ENCODE measurements at places on chromosomes 6 and 20.

GRCh38 chr20:7703996-7704395, 236.3 kb downstream of the HAO1 start:
- no peak for DNase-seq

- DNase-seq = peak; percentile 26
These were observed 105.5 kb downstream of the HUS1B start for GRCh38 chr6:551405-551804.

- no peak for DNase-seq
These were observed 446.7 kb downstream of the BCKDHB start for GRCh38 chr6:80553071-80553740.

- no peak for DNase-seq
These were observed 987 bp downstream of the TMEM181 start for GRCh38 chr6:158560836-158561320.

DNA sequence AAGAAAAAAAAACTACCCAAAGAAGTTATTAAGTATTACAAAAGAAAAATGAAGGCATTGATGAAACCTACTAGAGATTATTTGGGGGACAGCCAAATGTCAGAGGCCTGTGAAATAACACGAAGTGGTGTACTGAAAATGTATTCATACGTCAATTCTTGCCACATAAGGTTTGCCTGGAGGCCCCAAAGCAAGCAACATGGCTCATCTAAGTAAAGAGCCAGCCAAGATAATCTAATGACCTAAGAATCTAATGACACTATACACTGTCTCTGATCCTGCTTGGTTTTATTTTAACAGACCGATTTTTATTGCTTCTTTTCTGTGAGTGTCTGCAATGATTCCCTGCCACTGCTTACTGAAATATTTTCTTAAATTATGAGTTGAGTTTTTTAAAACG, 34.7 kb downstream of the FILIP1 start:
- DNase-seq = peak; percentile 88

DNA sequence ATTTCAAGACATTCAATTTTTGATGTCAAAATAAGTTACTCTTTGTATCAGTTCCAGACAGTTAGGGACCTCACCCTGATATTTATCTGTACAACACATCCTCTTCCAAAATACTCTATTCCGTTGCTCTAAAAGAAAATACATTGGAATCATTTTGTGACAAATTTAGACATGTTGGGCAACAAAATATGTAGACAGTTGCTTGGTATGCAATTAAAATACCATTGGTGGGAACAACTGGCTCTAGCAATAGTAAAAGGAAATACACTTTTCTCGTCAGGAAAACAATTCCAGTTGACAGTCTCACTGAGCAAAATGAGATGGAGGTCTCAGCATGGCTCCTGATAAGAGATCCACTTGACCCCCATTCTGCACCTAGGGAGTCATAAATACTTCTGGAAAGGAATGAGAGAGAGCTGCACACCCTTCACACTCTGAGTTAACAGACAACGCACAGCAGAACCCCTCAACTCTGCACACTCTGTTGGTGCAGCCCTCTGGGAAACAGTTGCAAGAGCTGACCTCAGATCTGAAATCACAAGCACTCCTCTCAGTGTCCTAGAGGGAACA, 171.3 kb upstream of the NT5E start:
- DNase-seq = no peak

DNA sequence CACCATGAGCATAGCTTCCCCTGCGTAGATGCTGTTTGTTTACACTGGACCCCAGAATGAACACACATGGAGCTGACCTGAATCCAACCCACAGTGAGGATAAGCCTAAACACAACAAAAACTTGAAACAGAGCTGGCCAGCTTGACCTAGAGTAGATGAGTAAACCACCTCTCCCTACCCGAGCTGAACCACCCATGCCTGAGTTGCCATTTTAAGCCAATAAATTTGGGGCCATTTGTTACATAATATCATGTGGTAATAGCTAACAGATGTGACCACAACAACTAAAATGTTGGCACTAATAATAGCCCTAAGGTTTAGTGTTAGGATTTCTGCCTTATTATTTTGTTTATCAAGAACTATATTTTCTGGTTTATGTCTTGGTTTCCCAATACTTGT, 103.2 kb upstream of the GRIK2 start:
- DNase-seq = no peak

DNA sequence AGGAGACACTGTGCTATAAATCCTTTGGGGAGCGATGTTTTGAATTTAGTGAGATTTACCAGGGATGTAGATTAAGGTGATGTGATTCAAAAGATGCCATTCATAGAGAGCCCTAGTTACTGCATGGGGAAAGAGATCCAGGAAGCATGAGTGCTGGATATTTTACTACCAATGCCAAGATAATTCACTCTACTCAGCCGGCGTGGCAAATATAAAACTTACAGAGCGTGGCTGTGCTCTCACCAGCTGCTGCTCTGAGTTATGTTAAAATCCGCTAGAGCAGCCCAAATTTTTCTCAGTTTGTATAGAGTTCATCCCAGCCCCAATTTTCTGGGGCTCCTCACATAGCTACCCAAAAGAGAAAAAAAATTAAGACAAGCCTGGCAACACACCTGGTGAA, 48.6 kb downstream of the BFSP1 start:
- DNase-seq = no peak

DNA sequence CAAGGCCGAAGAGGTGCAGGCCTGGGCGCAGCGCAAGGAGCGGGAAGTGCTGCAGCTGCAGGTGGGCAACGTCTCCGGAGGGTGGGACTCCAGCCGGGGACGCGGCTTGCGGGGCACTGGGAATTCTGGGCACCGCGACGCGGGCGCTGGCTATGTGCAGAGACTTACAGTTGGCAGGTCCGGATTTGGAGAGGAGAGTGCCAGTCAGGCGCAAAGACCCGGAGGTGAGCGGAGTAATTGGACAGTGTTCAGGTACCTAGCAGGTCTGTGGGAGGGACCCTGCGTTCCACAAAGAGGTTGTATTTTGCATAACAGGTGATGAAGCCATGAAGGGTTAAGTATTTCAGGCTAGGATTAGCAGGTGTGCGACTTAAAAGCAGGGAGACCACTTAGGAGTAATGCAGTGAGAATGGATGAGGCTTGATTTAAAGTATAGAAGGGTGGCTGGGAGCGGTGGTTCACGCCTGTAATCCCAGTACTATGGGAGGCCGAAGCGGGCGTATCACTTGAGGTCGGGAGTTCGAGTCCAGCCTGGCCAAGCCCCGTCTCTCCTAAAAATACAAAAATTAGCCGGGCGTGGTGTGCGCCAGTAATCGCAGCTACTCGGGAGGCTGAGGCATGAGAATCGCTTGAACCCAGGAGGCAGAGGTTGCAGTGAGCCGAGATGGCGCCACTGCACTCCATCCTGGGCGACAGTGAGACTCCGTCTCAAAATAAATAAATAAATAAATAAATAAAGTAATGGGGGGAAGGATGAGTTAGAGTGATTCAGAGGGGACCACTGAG, 1.0 kb downstream of the MRPS26 start:
- peak; percentile 11 for DNase-seq

GRCh38 chr6:13998356-13998755, 73.6 kb downstream of the RNF182 start:
- DNase-seq = no peak

GRCh38 chr6:150044621-150045145, 19.4 kb upstream of the RAET1L start:
- no peak for DNase-seq

GRCh38 chr6:18241208-18242038, 22.9 kb downstream of the DEK start:
- DNase-seq = no peak

Data from fibroblast of pulmonary artery (primary cell).